ENCODE measurements at places on chromosomes 5 and 9.

- no peak for DNase-seq
Observed at GRCh38 chr5:178278358-178279023, 45.9 kb upstream of the PHYKPL start.

GRCh38 chr9:13088720-13089427 is 190.6 kb downstream of the MPDZ start:
- no peak for DNase-seq

DNA sequence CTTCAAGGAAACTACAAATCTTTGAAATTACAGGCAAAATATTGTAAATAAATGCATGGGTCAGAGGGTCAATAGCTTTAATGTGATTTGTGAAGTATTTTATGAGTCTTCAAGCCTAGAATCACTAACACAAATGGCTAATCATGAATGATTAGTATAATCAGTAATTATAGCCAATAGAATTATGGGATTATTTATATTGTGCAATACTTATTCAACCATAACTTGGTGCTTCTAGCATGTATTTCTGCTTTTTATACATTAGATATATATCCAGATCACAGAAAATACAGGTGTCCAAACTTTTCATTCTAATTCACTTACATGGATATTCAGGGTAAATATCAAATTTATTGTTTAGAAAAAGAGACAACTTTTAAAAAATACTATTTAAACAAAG is 12.1 kb downstream of the HCN1 start:
- no peak for DNase-seq

DNA sequence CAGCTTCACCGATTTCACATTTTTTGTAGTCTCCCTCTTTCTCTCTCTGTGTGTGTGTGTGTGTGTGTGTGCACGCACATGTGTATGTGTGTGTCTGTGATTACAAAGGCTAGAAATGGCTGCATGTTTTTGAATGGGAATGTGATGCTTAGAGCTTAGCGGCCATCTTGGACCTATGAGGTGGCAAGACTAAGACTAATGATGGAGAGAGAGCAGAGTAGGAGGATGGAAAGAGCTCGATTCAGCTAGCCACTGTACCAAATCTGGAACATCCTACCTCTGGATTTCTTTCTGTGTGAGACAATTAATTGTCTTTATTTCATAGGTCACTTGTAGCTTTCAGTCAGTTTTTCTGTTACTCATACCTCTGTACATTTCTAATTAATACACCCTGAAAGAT is 205.1 kb downstream of the PCSK1 start:
- DNase-seq = no peak

DNA sequence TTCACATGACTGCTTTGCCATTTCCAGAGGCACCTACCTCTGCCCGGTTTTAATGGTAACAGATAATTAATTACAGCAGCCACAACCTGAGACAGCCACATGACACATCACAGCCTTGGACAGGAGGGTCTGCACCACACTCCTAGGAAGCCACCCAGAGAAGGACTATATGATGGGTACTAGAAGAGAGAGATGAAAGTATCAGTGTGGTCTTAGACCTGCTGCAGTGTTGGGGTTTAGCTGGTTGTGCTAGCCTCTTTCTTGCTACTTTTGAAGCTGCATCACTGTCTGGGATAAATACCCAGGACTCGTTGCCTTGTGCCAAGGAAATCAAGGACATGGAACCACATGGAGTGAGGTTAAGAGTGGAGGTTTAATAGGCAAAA is 266.4 kb downstream of the ICE1 start:
- DNase-seq = no peak

- DNase-seq = no peak
Observed at GRCh38 chr5:41787265-41787664, 83.0 kb downstream of the OXCT1 start.

- no peak for DNase-seq
Observed at GRCh38 chr5:67291671-67292070, 95.1 kb upstream of the CD180 start.

- no peak for DNase-seq
Observed at GRCh38 chr5:122816756-122817155, 28.7 kb upstream of the SNX24 start.

GRCh38 chr5:93099902-93100347 is 481.1 kb downstream of the NR2F1-AS1 start:
- no peak for DNase-seq

GRCh38 chr9:18534611-18535010 is 60.7 kb downstream of the ADAMTSL1 start:
- DNase-seq = no peak

DNA sequence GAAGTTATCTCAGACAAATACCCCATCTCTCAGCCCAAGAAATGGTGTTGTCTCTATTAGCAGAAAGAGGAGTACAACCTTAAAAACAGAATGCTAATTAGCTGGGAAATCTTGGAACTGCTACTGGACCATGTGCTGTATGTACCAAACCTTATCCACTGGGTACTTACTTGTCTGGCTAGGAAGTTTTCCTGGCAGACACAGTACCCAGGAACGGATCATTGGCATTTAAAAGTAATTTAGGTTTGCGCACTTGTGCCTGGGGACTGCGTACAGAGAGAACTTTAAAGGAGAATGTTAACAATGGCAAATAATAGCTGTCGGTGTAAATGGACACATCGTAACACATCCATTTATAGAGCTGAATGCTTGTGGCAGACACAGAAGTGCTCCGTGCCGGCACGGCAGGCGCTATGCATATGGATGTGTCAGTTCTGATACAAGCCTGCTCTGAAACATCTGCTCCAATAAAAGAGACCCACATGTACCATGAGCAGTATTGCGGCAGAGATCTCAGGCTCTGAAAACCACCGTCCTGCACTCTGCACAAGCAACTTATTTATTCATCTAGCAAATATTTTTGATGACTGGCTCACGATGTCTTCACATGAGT is 290.6 kb upstream of the PANK3 start:
- DNase-seq = no peak

GRCh38 chr5:107265193-107265592 is 405.5 kb downstream of the EFNA5 start:
- no peak for DNase-seq

GRCh38 chr9:12812710-12813109 is 37.9 kb downstream of the LURAP1L start:
- no peak for DNase-seq
